ENCODE measurements at places on chromosomes 5 and 9.

- no peak overlapping the region for H3K27ac ChIP-seq
- no peaks in the 10 kb centered on the region for H3K27me3 ChIP-seq
- H3K36me3 ChIP-seq, result no peaks in the 10 kb centered on the region
- H3K4me3 ChIP-seq, result no peak overlapping the region
These were observed 147.6 kb downstream of the CEMIP2 start for GRCh38 chr9:71620746-71621145.

GRCh38 chr9:136784249-136784996 is 6.7 kb upstream of the TMEM141 start:
- no peaks in the 10 kb centered on the region for H3K4me1 ChIP-seq
- no peaks in the 10 kb centered on the region for H3K36me3 ChIP-seq
- H3K27me3 ChIP-seq, result no peaks in the 10 kb centered on the region
- H3K27ac ChIP-seq, result no peak overlapping the region

DNA sequence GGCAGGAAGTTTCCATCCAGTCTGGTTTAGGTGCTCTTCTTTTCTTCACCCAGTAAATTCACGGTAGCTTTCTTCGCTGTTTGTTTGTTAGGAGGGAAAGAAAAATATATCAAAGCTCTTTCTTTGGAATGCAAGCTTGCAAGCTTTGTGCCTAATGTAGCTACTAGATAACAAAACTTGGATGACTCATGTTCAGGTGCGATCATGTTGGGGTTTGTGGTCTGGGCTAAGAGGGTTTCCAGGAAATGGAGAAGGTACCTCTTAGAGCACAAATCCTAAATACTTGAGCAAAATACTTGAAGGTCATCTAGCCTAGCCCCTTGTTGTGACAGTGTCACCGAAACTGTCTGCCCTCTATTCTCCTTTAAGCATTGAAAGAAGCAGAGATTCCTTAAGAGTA is 17.7 kb downstream of the SRP19 start:
- H3K27ac ChIP-seq, result no peak overlapping the region
- no peaks in the 10 kb centered on the region for H3K4me1 ChIP-seq

DNA sequence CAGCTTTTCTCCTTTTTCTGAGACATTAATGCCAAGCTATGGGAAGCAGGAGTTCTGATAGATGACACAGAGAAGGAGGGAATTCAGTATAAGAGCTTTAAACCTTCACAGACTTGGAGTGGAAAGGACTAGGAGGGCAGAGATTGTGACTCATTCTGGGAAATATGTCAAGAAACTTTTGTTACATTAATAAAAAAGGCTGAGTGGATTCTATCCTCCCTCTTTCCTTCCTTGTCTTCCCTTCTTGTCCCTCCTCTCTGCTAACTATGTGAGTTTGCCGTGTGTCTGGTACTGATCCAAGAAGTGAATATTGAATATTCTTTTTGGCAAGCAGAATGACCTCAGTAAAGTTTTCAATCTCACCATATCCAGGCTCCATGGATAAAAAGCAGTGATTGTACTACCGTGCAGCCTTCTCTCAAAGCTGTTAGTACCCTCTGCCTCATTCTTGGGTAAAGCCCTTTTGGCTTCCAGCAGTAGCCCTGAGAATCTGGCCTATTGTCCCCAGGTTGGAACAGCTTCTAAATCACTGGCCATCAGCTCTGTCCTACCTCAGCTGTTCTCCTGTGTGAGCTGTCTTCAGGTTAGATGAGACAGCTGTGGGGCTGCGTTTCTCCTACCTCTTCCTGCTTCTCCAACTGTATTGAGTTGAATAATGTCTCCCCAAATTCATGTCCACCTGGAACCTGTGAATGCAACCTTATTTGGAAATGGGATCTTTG is 73.9 kb downstream of the ATG10 start:
- H3K27me3 ChIP-seq, result no peaks in the 10 kb centered on the region
- no peak for DNase-seq
- H3K4me1 ChIP-seq, result peaks cover 7% of the 10 kb centered on the region

DNA sequence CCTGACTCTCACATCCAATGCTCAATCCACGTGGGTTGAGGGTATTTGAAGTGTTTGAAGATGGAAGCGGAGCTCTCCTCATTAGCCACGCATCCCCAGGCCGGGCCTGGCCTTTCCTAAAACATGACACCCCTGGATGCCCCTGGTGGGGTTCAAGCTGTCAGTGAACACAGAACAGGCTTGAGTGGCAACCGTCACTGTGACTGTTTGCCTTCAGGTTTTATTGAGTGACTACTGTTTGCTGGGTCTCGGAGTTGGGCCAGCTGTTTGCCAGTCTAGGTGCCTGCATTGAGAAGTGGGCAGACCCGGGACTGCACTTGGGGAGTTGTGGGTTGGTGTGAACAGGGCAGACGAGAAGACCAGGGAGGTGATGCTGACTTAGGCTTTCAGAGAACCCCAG is 7.8 kb upstream of the OLFM1 start:
- H3K4me3 ChIP-seq, result no peak overlapping the region
- no peak for DNase-seq
- no peak overlapping the region for H3K27ac ChIP-seq
- H3K36me3 ChIP-seq, result no peaks in the 10 kb centered on the region
- H3K4me1 ChIP-seq, result no peaks in the 10 kb centered on the region
- H3K27me3 ChIP-seq, result no peaks in the 10 kb centered on the region

DNA sequence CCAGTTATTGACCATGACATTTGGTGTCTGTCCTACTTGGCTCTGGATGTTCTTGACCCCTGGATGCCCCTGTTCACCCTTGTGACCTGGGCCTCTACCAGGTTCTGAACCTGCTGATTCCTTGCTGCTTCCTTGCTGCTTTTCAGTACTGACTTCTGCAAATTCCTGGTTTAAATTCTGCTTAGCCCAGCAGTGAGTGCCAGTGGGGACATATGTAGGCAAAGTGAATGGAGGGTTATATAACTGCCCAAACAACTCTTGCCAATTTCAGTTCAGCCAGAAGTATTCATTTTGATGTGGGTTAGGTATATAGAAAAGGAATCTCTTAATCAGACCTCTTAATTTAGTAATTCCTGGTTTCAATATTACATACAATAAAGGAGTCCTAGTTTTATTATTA is 220.6 kb downstream of the TAF11L14 start:
- H3K36me3 ChIP-seq, result no peaks in the 10 kb centered on the region
- DNase-seq, result no peak
- H3K4me3 ChIP-seq, result no peak overlapping the region
- H3K27ac ChIP-seq, result no peak overlapping the region
- no peaks in the 10 kb centered on the region for H3K27me3 ChIP-seq
- H3K4me1 ChIP-seq, result no peaks in the 10 kb centered on the region

GRCh38 chr5:135501965-135502364 is 33.8 kb downstream of the NEUROG1 start:
- no peak for DNase-seq
- no peak overlapping the region for H3K27ac ChIP-seq
- H3K27me3 ChIP-seq, result peaks cover under 1% of the 10 kb centered on the region
- no peaks in the 10 kb centered on the region for H3K4me1 ChIP-seq
- H3K4me3 ChIP-seq, result no peak overlapping the region

DNA sequence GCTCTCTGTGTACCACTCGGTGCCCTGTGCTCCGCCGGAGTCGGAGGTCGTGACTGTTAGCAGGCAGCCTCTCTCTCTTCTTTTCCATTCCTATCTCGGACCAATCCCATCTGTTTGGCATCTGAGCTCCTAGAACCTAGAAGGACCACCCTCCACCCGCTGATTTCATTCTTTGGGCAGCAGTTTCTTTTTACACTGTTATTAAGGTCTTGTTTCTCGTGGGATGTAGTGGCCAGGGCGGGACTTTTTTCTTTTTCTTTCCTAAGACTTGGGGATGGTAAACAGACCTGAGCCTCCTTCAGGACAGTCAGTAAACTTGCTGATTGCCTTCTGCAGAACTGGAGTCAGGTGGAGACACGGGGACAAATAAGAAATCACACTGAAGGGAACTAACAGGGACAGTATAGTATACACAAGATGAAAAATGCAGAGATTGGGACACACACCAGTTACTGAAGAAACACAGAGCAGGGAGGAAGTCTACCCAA is 500 bp downstream of the URM1 start:
- H3K4me1 ChIP-seq, result peaks cover 17% of the 10 kb centered on the region
- no peaks in the 10 kb centered on the region for H3K36me3 ChIP-seq
- H3K27me3 ChIP-seq, result no peaks in the 10 kb centered on the region

GRCh38 chr9:14538526-14538925 is 154.7 kb downstream of the ZDHHC21 start:
- no peaks in the 10 kb centered on the region for H3K36me3 ChIP-seq
- no peaks in the 10 kb centered on the region for H3K4me1 ChIP-seq
- no peaks in the 10 kb centered on the region for H3K27me3 ChIP-seq

GRCh38 chr9:68998385-68998784 is 15.5 kb downstream of the PRKACG start:
- H3K27me3 ChIP-seq, result no peaks in the 10 kb centered on the region
- DNase-seq, result no peak
- no peak overlapping the region for H3K4me3 ChIP-seq
- no peak overlapping the region for H3K27ac ChIP-seq

- no peaks in the 10 kb centered on the region for H3K4me1 ChIP-seq
- no peak for DNase-seq
- H3K27ac ChIP-seq, result no peak overlapping the region
These were observed 9.4 kb downstream of the SLC38A9 start for GRCh38 chr5:55702598-55703345.

GRCh38 chr5:142293486-142293885 is 31.3 kb downstream of the SPRY4 start:
- H3K27ac ChIP-seq, result no peak overlapping the region
- H3K4me3 ChIP-seq, result no peak overlapping the region
- DNase-seq, result no peak
- H3K4me1 ChIP-seq, result peaks cover 19% of the 10 kb centered on the region
- no peaks in the 10 kb centered on the region for H3K36me3 ChIP-seq

- no peak overlapping the region for H3K4me3 ChIP-seq
- DNase-seq, result no peak
- H3K27ac ChIP-seq, result no peak overlapping the region
- H3K4me1 ChIP-seq, result no peaks in the 10 kb centered on the region
These were observed 364.9 kb upstream of the IRX2 start for GRCh38 chr5:3116366-3116765.

GRCh38 chr5:140041492-140042392 is 1.4 kb downstream of the NRG2 start:
- peak; percentile 42 for DNase-seq
- H3K27ac ChIP-seq, result no peak overlapping the region
- H3K4me3 ChIP-seq, result peak overlapping the region; percentile 59
- H3K27me3 ChIP-seq, result no peaks in the 10 kb centered on the region
- H3K36me3 ChIP-seq, result no peaks in the 10 kb centered on the region

DNA sequence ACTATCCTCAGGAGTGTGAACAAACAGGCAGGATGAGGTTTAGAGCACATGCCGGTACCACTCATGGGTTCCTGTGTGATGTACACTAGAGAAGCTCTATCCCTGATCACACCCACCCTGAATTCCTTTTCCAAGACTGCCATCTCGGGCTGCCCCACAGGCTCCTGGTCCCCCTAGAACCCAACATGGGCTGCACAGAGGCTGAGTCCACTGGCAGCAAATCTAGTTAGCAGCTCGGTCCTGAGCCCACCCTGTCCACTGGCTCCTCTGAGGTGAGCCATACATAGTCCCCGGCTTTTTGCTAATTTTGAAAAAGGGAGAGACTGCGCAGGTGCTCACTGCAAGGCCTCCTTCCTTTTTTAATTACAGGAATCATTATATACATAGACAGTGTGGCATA is 227.0 kb downstream of the FSTL4 start:
- H3K4me1 ChIP-seq, result peaks cover 6% of the 10 kb centered on the region
- DNase-seq, result no peak
- H3K4me3 ChIP-seq, result no peak overlapping the region
- H3K36me3 ChIP-seq, result no peaks in the 10 kb centered on the region
- H3K27ac ChIP-seq, result no peak overlapping the region

GRCh38 chr5:9105851-9106250 is 440.0 kb downstream of the SEMA5A start:
- H3K4me1 ChIP-seq, result no peaks in the 10 kb centered on the region
- H3K27me3 ChIP-seq, result no peaks in the 10 kb centered on the region
- H3K27ac ChIP-seq, result no peak overlapping the region
- no peak for DNase-seq
- no peak overlapping the region for H3K4me3 ChIP-seq

GRCh38 chr5:1736889-1737711 is 62.5 kb downstream of the MRPL36 start:
- no peaks in the 10 kb centered on the region for H3K36me3 ChIP-seq
- DNase-seq, result no peak
- H3K27ac ChIP-seq, result no peak overlapping the region
- H3K4me1 ChIP-seq, result no peaks in the 10 kb centered on the region

GRCh38 chr9:91040371-91041215 is 239.0 kb downstream of the SYK start:
- no peak overlapping the region for H3K4me3 ChIP-seq
- no peaks in the 10 kb centered on the region for H3K27me3 ChIP-seq
- no peak for DNase-seq
- no peak overlapping the region for H3K27ac ChIP-seq
- H3K4me1 ChIP-seq, result peaks cover 23% of the 10 kb centered on the region

DNA sequence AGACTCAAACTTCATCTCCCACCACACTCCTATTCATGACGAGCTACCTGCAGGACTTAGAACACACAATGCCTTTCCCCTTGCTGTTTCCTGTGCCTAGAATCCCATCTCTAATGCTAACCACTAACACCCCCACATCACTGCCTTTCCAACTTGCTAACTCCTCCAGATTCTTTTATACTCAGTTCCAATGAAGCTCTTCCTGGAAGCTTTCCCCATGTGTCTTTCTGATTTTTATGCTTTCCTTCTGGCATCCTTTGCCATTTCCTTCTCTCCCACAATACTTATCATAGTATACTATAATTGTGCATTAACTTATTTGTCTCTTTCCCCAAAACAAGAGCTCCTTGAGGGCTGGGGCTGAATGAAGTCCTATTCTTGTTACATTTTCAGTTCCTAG is 115.3 kb upstream of the PLPPR1 start:
- H3K27ac ChIP-seq, result no peak overlapping the region
- no peaks in the 10 kb centered on the region for H3K27me3 ChIP-seq
- no peak overlapping the region for H3K4me3 ChIP-seq

DNA sequence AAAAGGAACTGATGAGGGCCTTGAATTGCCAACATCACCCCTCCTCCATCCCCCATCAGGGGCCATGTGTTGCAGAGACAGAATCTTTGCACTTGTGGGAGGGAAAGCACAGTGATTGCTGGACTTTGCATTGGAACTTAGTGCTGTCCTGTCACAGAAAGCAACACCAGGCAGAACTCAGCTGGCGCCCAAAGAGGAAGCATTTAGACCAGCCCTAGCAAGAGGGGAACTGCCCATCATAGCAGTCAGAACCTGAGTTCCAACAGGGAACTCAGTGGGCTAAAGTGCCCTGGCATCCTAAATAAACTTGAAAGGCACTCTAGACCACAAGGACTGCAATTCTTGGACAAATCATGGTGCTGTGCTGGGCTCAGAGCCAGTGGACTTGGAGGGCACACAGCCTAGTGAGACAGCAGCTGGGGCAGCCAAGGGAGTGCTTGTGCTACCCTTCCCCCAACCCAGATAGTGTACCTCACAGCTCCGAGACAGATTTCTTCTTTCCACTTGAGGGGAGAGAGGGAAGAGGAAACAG is 128.1 kb downstream of the ACTL7B start:
- H3K27me3 ChIP-seq, result no peaks in the 10 kb centered on the region
- H3K4me1 ChIP-seq, result peaks cover 11% of the 10 kb centered on the region
- H3K27ac ChIP-seq, result no peak overlapping the region

- DNase-seq, result no peak
- no peak overlapping the region for H3K27ac ChIP-seq
- no peak overlapping the region for H3K4me3 ChIP-seq
These were observed 174.6 kb upstream of the PANK3 start for GRCh38 chr5:168753691-168754254.

GRCh38 chr9:122498883-122499288 is 11.7 kb upstream of the OR1J2 start:
- no peak overlapping the region for H3K27ac ChIP-seq
- peak; percentile 5 for DNase-seq
- H3K4me1 ChIP-seq, result peaks cover 18% of the 10 kb centered on the region

- no peak overlapping the region for H3K27ac ChIP-seq
- DNase-seq, result peak; percentile 63
- H3K4me1 ChIP-seq, result peaks cover 5% of the 10 kb centered on the region
- no peak overlapping the region for H3K4me3 ChIP-seq
- H3K36me3 ChIP-seq, result no peaks in the 10 kb centered on the region
- no peaks in the 10 kb centered on the region for H3K27me3 ChIP-seq
These were observed 33.4 kb downstream of the SEMA5A start for GRCh38 chr5:9512457-9512856.

All from thyroid gland (tissue), 4 donors.